Thoracic aorta (tissue), 2 donors: ENCODE measurements at places on chromosomes 2 and 18. TPM values are rescaled to one million over a fixed set of nuclear protein-coding genes. Genes with fewer than 3 reads are reported as not detected.

DNA sequence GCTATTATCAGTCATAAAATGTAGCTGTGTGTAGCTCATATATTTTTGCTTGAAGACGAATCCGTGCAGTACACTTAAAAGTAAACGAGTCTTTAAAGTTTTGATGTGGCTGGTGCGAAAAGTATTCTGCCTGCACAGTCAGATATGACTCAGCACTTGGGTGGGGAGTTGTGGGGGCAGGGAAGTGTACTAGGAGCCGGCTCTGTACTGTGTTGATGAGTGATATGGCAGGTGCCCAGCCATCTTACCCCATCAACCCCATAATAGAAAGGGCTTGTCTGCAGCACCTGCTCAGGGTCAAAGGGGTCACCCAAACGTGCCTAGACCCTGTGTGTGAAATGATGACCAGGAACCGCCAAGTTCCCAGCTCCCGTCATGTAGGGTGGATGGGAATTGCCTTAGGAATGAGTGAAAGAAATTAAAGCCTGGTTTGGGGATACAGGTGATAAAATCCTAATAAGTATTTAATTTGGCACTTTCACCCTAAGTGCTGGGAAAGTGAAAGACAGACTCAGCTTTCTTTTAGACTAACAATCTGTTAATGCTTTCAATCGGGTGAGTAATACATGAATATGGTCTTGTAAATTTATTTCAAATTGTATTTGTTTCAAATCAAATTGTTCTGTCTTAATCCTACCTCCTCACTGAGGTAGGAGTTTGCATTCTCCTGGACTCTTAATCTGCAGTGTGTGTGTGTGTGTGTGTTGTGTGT is 48.0 kb downstream of the BCL2L11 start:
- no peaks in the 10 kb centered on the region for H3K36me3 ChIP-seq
- no peaks in the 10 kb centered on the region for H3K27me3 ChIP-seq
- no peaks in the 10 kb centered on the region for H3K4me1 ChIP-seq

DNA sequence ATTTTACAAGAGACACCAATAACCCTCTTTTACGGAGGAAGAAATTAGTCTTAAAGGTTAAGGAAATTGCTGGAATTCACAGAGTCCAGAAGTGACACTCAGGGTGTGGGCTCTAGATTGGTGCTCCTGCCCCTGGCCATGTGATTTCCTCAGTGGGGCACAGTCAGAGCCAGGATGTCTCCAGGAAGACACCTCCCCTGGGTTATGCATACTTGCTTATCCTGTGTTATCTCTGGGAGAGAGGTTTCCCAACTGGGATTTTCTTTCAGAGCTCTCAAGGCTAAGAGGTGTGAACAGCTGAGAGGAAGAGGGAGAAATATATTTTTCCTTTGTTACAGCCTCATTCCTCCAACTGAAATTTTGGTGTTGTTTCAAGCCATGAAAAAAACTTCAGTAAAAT is 125.6 kb upstream of the CELF4 start:
- DNase-seq = no peak
- H3K36me3 ChIP-seq = no peaks in the 10 kb centered on the region
- no peak overlapping the region for H3K27ac ChIP-seq
- no peaks in the 10 kb centered on the region for H3K4me1 ChIP-seq
- no peak overlapping the region for H3K4me3 ChIP-seq

- H3K27ac ChIP-seq = no peak overlapping the region
- no peak overlapping the region for H3K4me3 ChIP-seq
- H3K36me3 ChIP-seq = no peaks in the 10 kb centered on the region
- H3K4me1 ChIP-seq = no peaks in the 10 kb centered on the region
Measured at GRCh38 chr18:46677611-46678010, 20.6 kb upstream of the LOXHD1 start.

- no peak for DNase-seq
- no peaks in the 10 kb centered on the region for H3K36me3 ChIP-seq
- peaks cover 16% of the 10 kb centered on the region for H3K4me1 ChIP-seq
Measured at GRCh38 chr2:41170589-41170988, 718.7 kb upstream of the SLC8A1 start.

DNA sequence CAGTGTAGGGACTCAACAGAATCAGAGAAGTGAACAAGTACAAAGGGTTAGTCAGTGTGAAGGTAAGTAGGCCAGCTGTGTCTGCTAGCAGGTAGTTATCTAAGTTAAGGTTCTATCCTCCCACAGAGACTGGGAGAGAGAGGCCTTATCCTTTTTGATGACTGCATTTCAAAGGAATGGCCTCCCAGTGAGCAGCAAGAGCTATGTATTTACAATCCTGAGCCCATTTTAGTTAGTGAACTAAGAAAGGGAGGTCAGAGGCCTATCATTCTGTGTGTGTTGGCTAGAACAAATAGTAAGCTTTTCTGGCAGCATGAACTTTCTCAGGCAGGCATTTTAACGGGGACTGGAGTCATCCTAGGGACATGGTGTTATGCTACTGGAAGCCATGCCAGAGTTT is 182.9 kb downstream of the VWC2L start:
- no peak overlapping the region for H3K27ac ChIP-seq
- no peak overlapping the region for H3K4me3 ChIP-seq
- no peaks in the 10 kb centered on the region for H3K27me3 ChIP-seq
- peaks cover 13% of the 10 kb centered on the region for H3K4me1 ChIP-seq
- no peak for DNase-seq

The HAAO gene
- 33.7 TPM for total RNA-seq

GRCh38 chr2:105272176-105272575 is 30.6 kb downstream of the GPR45 start:
- DNase-seq = no peak
- H3K4me3 ChIP-seq = no peak overlapping the region
- H3K27me3 ChIP-seq = no peaks in the 10 kb centered on the region
- no peaks in the 10 kb centered on the region for H3K4me1 ChIP-seq

The PDCD1 gene
- total RNA-seq = 0.92 TPM

GRCh38 chr2:981258-981657 is 30.6 kb downstream of the SNTG2 start:
- no peaks in the 10 kb centered on the region for H3K36me3 ChIP-seq
- DNase-seq = no peak
- no peaks in the 10 kb centered on the region for H3K4me1 ChIP-seq
- no peaks in the 10 kb centered on the region for H3K27me3 ChIP-seq
- H3K4me3 ChIP-seq = no peak overlapping the region

DNA sequence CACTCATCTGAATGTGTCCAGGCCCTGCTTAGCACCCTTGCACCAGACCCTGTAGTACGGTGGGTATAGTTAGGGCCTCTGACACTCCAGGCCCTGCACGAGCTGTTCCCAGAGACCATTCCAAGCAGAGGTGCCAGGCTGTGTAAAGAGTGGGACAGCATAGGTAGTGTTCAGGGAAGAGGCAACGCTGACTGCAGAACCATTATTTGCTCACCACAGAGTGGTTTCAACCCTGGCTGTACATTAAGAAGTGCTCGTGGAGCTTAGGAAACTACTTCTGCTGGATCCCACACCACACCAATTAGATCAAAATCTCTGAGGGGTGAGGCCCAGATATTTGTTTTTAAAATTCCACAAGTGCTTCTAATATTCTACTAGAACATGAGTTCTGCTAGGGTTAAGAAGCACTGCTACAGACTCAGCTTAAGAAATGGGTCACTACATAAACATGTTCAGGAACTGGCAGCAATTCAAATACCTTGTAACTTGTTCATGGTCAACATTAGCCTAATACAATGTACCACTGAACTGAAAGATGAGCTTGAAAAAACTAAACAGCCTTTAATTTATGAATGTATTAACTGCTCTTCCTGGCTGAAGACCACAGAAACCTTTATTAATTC is 183.0 kb downstream of the MYO5B start:
- H3K4me3 ChIP-seq = no peak overlapping the region
- H3K36me3 ChIP-seq = no peaks in the 10 kb centered on the region
- DNase-seq = no peak
- H3K27me3 ChIP-seq = no peaks in the 10 kb centered on the region
- peaks cover 24% of the 10 kb centered on the region for H3K4me1 ChIP-seq

GRCh38 chr2:11071211-11071610 is 84.1 kb upstream of the SLC66A3 start:
- DNase-seq = no peak
- no peaks in the 10 kb centered on the region for H3K4me1 ChIP-seq
- no peaks in the 10 kb centered on the region for H3K27me3 ChIP-seq
- no peak overlapping the region for H3K4me3 ChIP-seq
- H3K27ac ChIP-seq = no peak overlapping the region
- no peaks in the 10 kb centered on the region for H3K36me3 ChIP-seq

DNA sequence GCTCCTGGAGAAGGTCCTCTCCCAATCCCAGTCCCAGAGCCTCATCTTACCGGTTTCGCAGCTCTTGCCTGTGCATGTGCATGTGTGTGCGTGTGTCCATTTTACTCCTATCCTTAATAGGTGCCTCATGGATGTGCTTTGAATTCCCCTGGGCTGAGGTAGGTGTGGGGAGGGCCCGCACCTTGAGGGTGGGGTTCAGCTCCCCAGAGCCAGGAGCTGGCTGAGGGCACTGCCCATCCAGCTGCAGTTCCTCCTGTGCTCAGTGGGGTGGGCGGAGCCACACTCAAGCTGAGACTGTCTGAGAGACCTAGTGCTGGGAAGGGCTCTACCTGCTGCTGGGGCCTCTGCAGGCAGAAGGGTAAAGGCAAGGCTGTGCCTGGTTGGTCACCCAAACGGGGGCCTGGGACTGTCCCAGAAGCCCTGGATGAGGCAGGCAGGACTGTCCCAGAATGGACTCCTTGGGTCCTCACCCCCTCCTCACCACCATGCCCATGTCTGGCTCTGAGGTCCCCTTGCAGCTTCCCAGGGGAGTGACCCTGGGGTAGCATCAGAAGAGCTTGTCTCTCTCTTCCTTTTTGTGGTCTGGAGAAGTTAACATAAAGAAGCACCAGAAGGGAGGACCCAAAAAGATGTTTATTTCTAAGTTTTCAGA is 8.9 kb downstream of the GDF7 start:
- peak overlapping the region; percentile 25 for H3K4me3 ChIP-seq
- no peak for DNase-seq
- peak overlapping the region; percentile 81 for H3K27ac ChIP-seq
- no peaks in the 10 kb centered on the region for H3K27me3 ChIP-seq

The OR6B2 gene
- total RNA-seq = not detected

The UNC80 gene
- not detected for total RNA-seq

The CXCR4 gene
- total RNA-seq = 42.2 TPM

The PAX3 gene
- not detected for total RNA-seq

DNA sequence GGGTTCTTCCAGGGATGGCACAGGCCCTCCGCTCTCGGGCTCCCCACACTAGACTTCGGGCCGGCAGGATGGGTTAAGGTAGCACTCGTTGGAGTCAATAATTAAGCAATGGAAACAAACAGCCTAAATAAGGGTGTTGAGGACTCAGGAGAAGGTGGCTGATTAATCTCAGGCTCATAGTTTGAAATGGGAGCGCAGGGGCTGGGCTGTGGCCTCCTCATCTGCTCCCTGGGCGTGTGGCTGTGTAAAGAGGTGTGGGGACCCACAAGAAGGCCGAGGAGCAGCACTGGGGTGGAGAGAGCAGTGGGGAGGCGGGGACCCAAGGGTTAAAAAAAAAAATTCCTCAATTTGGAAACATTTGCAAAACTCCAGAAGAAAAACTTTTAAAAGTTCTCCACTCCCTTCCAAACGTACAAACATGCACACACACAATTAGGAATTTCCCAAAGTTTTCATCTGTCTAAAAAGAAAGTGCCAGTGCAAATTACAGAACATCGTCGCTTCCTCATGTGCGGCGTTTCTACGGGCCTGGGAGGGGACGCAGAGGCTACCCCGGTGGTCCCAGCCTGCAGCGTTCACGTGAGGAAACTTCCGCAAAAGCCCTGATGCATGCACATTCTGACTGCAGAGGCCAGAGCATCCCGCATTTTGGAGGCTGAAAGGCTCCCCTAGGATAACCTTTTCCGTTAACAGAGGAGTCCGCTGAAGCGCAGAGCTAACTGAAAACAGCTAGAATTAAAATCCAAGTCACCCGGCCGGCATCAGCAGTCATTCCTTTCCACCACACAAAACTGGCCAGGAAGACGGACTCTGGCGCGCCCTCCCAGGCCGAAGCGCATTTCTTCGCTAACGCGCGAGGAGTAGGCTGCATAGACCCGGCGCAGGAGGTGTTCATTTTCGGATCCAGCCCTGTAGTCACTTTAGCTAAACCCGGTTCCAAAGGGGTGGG is 1.0 kb upstream of the TUBB6 start:
- H3K36me3 ChIP-seq = peaks cover 18% of the 10 kb centered on the region
- no peak for DNase-seq
- peak overlapping the region; percentile 96 for H3K4me3 ChIP-seq
- H3K27ac ChIP-seq = peak overlapping the region; percentile 99

DNA sequence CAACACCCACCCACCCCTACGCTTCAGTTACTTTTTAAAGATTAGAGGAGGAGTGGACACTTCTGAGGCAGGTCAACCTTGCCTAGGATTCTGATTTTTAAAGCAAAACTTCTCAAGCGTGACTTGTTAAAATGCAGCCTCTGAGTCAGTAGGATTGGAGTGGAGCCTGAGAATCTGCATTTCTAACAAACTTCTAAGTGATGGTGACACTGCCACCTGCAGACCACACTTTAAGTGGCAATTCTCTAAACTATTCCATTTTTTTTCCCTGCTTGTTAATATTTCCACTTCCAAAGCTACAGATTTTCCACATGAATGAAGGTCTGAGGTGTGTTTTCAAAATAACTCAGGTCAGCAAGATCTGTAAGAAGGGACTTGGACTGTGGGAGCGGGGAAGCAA is 171.1 kb upstream of the CCDC150 start:
- no peak overlapping the region for H3K27ac ChIP-seq
- H3K27me3 ChIP-seq = no peaks in the 10 kb centered on the region
- DNase-seq = no peak
- H3K4me1 ChIP-seq = peaks cover under 1% of the 10 kb centered on the region
- H3K36me3 ChIP-seq = no peaks in the 10 kb centered on the region
- no peak overlapping the region for H3K4me3 ChIP-seq

The SCYGR4 gene
- not detected for total RNA-seq

The TFCP2L1 gene
- 1.1 TPM for total RNA-seq

DNA sequence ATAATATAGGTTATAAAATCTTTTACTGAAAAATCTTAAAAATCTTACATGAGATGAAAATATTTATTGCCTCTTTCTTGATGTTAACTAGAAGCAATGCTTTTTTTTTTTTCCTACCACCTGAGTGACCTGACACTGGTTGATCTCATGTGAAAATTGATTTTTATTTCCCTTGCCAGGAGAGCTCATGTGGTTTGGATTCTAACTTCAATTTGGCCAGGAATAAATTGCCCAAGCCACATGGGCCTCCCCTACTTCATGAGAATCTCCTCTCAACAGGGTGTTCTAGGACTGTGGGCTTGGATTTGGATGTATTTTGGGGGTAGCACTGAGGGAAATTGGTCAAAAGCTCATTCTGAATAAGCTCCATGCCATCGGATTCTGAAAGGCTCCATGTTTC is 20.1 kb downstream of the IDH1 start:
- H3K4me3 ChIP-seq = no peak overlapping the region
- H3K27ac ChIP-seq = no peak overlapping the region
- no peak for DNase-seq
- H3K4me1 ChIP-seq = no peaks in the 10 kb centered on the region

- H3K27me3 ChIP-seq = no peaks in the 10 kb centered on the region
- DNase-seq = no peak
- no peak overlapping the region for H3K27ac ChIP-seq
- no peaks in the 10 kb centered on the region for H3K4me1 ChIP-seq
- H3K4me3 ChIP-seq = no peak overlapping the region
Measured at GRCh38 chr18:72375618-72376017, 168.5 kb downstream of the CBLN2 start.
